HAP-1 (cell line): ENCODE measurements at places on chromosomes 3 and 15.

DNA sequence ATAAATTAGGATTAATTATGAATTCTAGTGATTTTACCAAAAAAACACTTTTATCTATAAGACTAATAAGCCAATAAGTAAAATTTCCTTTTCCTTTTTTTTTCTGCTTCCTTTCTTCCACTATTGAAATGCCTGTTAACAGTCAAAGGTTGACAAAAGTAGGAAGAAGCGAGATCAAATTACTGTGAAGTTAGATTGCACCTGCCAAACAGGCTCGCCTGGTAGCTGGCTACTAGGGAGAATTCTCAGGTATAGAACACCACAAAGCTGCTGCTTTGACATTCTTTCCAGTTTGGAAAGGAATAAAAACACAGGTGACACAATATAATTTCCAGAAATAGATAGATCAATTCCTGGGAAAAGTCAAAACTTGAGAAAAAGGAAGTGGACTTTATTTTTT, 749.0 kb downstream of the NSUN3 start:
- DNase-seq = no peak

- DNase-seq = no peak
These were observed 99.0 kb upstream of the LIPC start for GRCh38 chr15:58332676-58333400.

- no peak for DNase-seq
These were observed 174.7 kb upstream of the CNTN3 start for GRCh38 chr3:74789111-74789510.

GRCh38 chr3:26535151-26535550, 87.4 kb upstream of the LRRC3B start:
- no peak for DNase-seq

DNA sequence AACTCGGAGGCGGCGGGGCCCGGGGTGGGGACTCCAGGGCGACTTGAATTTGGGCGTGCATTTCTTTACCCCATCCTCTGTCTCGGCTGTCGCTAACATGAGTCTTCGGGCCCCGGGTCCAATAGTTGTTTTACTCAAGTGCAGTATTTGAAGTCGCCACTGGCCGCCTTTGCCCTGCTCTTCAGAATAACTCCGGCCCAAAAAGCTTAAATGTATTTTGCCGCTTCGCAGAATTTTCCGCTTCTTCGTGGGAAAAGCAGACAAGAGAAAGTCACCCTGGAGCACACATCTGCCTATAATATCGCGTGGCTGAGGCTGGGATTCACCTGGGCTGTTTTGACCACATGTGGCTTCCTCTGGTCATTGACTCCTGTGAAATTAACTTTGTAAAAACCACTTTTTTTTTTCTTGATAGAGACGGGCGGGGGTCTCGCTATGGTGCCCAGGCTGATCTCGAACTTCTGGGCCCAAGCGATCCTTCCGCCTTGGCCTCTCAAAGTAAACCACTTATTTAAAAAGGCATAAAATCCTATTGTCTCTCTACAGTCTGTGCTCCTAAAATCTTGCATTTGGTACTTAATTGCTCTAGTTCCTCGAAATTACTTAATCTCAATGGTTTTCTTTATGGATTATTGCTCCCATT, 676 bp downstream of the CNOT10 start:
- no peak for DNase-seq

GRCh38 chr3:27591312-27592210, 107.4 kb upstream of the SLC4A7 start:
- no peak for DNase-seq
